ENCODE measurements at places on chromosomes 11 and 22.

DNA sequence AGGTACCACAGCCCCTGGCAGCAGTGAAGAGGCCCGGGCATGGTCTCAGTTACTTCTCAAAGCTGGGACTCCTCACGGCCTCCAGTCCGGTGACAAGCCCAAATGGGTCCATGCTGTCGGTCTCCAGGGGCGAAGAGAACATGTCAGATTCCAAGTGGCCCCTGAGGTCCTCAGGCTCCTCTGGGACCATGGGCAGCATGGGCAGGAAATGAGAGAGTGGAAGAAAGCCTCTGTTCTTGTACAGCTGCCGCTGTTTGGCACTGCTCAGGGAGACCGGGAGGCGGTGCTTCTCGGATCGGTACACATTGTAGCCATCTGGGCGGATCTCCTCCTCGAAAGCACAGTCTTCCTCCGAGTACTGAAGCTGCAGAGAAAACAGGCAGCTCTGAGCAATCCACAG lies 4.6 kb downstream of the FGF19 start:
- DNase-seq, result no peak

GRCh38 chr11:45428541-45429230 lies 142.5 kb upstream of the SYT13 start:
- no peak for DNase-seq

DNA sequence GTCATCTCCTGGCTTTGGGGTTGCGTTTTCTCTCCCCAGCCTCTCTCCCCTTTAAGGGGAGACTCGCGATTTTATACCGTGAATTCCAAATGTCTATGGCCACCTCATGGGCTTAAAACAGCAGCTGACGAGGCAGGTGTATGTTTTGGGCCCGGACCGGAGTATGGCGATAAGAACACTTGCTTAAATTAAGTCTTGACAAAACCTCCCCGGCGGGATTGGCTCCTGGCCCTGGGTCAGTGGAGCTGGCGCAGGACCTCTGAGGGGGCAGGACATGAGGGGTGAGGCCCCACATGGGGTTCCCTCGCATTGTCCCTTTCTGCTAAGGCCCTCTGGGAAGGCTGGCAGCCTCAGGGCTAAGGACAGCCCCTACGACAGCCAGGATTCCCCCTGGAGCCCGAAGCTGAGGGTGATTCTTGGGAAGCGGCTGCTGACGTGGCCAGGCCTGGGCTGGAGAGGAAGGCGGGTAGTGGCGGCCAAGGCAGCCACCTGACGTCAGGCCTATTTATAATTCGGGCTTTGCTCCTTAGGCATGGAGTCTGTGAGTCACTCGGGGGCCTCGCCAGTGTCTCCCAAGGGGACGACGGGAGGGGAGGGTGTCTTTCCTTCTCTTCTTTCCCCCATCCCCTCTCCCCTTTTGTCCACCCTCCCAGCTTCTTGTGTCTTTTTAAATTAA lies 12.7 kb downstream of the MYO18B start:
- peak; percentile 80 for DNase-seq

DNA sequence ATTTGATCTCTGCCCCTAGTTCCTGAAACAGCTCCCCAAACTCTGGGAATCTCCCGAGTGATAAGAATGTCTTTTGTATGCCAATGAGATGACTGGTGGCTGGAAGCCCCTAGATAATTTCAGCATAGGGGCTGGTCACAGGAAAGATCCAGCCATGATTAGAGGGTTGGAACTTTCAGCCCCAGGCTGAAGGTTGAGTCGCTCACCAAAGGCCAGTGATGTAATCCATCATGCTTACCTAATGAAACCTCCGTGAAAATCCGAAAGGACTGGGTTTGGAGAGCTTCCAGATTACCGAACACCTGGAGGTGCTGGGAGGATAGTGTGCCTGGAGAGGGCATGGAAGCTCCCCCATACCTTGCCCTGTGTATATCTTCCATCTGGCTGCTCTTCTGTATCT lies 26.0 kb downstream of the LRRC32 start:
- no peak for DNase-seq

- peak; percentile 6 for DNase-seq
Measured at GRCh38 chr11:94602430-94603372, 35.5 kb downstream of the PIWIL4 start.

DNA sequence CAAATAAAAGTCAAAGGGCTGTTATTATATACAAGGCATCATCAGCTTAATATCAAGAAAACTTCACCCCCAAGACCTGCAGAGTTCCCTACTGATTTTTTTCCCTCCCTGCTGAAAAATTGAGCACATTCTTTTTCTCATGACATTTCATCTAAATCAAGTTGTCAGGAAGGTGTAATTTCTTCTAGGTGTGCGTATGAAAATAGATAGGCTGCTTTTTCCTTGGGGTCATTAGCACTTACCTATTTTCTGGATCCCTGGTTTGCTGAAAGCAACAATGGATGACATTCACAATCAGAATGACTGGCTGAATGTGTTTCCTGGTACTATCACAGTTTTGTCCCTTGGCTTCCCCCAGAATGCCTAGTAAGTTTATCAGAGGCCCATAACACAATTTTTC lies 225.0 kb upstream of the KIRREL3 start:
- no peak for DNase-seq

DNA sequence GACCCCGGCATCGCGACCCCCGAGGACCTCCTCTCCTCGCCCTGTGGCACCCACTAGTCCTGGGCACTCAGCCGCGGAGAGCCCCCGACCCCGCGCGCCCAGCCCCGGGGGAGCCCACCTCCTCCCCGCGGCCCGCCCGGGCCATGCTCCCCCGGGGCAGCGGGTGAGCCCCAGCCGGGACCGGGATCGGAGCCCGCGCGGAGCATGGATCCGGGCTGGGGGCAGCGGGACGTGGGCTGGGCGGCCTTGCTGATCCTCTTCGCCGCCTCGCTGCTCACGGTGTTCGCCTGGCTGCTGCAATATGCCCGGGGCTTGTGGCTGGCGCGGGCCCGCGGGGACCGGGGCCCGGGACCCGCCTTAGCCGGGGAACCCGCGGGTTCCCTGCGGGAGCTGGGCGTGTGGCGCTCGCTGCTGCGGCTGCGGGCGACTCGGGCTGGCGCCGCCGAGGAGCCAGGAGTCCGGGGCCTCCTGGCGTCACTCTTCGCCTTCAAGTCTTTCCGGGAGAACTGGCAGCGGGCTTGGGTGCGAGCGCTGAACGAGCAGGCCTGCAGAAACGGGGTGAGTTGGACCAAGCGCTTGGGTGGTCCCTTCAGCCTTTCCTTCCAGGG lies 498 bp downstream of the C2CD2L start:
- DNase-seq, result no peak

GRCh38 chr11:91981995-91982394 lies 242.6 kb upstream of the FAT3 start:
- DNase-seq, result peak; percentile 100

- DNase-seq, result peak; percentile 67
Measured at GRCh38 chr11:26187639-26188038, 144.3 kb upstream of the ANO3 start.

GRCh38 chr11:94424011-94424410 lies 22.8 kb upstream of the GPR83 start:
- no peak for DNase-seq

GRCh38 chr22:16806401-16806800 lies 18.8 kb downstream of the XKR3 start:
- no peak for DNase-seq

DNA sequence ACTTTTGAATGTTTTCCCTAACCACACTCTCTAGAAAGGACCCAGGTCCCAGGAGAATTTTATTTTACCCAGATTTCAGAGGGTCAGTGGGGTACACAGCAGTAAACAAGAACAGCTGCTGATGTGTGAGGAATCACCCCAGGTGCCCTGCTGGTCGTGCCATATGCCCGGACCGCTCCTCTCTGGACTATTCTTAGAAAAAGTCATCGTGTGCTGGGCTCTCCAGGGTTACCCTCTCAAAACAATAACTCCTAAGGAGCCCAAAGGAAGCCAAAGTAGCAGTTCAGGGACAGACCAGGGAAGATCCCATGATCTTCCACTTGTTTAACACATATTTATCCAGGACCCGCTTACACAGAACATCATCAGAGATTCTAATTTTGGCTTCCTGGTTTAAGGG lies 29.7 kb downstream of the LRP4 start:
- no peak for DNase-seq

GRCh38 chr11:1202776-1203504 lies 19.9 kb upstream of the MUC5B start:
- peak; percentile 3 for DNase-seq

- DNase-seq, result no peak
Measured at GRCh38 chr22:20591660-20592310, 84.4 kb downstream of the MED15 start.

- DNase-seq, result no peak
Measured at GRCh38 chr22:28005513-28005912, 86.5 kb upstream of the PITPNB start.

DNA sequence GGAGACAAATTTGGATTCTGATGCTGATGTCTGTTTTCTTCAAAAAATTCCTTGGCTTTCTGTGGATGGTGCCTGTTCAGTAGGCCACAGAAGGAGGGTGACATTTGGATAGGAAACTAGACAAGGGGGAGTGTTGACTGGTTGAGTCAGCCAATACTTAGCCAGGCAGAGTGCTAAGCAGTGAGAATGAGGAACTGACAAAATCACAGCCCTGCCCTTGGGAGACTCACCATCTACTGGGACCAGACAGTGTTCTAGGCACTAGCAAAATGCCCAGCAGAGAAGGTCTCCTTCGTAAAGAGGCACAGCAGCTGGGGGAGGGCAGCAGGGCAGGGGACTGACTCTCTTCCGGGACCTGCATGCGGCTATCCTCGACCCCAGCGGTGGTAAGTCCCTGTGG lies 190.2 kb downstream of the DSCAML1 start:
- DNase-seq, result no peak

- DNase-seq, result no peak
Measured at GRCh38 chr11:24496736-24497725, at the start of gene LUZP2. TSS of gene LUZP2 (plus strand) at chr11:24497053.

DNA sequence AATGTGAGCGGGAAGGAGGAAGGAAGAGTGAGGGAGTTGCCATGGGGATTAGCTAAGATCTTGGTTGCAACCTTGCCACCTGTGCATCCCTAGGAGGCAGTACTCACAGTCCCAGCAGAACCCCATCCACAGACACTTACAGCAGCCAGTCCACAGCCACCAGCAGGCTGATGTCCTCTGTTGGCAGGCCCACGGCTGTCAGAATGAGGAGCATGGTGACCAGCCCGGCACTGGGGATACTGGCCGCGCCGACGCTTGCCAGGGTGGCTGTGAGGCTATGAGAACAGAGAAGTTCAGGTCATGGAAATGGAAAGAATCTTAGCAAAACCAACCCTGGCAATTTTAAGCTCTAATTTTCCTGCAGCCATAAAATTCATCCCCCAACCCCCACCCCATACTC lies 138.6 kb downstream of the SLC1A2 start:
- no peak for DNase-seq

- no peak for DNase-seq
Measured at GRCh38 chr11:44005063-44005701, 42.6 kb upstream of the ACCSL start.

DNA sequence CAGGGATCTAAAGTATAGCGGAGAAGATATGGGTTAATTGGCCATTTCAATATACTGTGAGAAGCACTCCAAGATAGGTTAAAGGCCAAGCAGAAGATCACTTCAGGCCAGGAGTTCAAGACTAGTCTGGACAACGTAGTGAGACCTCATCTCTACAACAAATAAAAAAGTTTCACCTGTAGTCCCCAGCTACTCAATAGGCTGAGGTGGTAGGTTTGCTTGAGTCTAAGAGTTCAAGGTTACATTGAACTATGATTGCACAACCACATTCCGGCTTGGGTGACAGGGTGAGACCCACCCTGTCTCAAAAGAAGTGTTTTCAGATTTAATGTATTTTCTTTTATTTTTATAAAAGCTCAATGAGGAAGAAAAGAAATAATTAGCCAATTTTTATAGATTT lies 25.4 kb downstream of the PATL1 start:
- DNase-seq, result no peak
